IMR-90 (cell line): ENCODE measurements at places on chromosomes 5 and 9.
A peak's percentile ranks its signal among the peaks of the same experiment; 100 is the strongest.

DNA sequence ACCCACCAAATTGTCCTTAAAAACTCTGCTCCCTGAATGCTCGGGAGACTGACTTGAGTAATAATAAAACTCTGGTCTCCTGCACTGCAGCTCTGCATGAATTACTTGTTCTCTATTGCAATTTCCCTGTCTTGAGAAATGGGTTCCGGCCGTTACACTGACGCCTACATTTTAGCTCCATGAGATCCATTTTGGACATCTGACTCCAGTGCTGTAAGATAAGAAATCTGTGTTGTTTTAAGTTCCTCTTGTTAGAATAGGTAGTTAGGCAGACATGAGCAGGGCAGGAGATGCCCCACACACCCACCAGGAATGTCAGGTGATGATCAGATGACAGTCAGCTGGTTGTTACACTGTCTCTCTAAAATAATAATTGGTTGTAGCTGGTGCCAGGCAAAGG lies 125.8 kb upstream of the SHB start:
- DNase-seq, result no peak

- no peak for DNase-seq
These were observed 13.5 kb downstream of the ADAMTS2 start for GRCh38 chr5:179331591-179332375.

- no peak for DNase-seq
These were observed 451.1 kb downstream of the EBF1 start for GRCh38 chr5:158648631-158649030.

GRCh38 chr5:9712506-9712905 lies 82.4 kb upstream of the TAS2R1 start:
- DNase-seq, result peak; percentile 98

- no peak for DNase-seq
These were observed 514.8 kb downstream of the RAB3C start for GRCh38 chr5:59097712-59098111.

DNA sequence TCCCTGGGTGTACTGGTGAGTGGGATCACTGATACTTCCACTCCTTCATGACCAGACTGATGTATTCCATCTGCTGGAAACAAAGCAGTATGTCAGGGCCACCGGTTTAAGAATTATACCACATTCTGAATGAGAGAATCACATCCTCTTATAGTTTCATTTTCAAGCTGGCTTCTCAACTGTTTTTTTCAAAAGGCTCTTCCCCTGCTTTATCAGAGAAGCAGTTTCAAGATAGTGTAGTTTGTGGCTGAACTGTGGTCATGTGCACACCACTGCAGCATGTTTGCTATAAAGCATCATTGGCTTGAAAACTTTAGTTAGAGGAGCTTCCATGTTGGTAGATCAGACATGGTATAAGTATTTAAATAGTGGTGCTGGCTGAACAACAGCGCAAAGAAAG lies 450.5 kb upstream of the CDH10 start:
- no peak for DNase-seq

- DNase-seq, result no peak
These were observed 73.3 kb downstream of the DPYSL3 start for GRCh38 chr5:147436596-147436995.
